CD8-positive, alpha-beta T cell (primary cell): ENCODE measurements at places on chromosomes 13 and 19. TPM values are rescaled to one million over a fixed set of nuclear protein-coding genes. Genes with fewer than 3 reads are reported as not detected.

Gene TMPRSS9
- total RNA-seq = not detected

Gene KLHL1
- total RNA-seq = not detected

Gene ZNF229
- total RNA-seq = 0.25 TPM

Gene C1QTNF9B
- total RNA-seq = not detected

Gene ATP4A
- not detected for total RNA-seq

Gene ZNF83
- total RNA-seq = 51.2 TPM

Gene CACTIN
- 33.0 TPM for total RNA-seq

Gene OLFM2
- total RNA-seq = 3.0 TPM

Gene PRR19
- not detected for total RNA-seq

Gene IPO5
- total RNA-seq = 77.2 TPM

Gene ZNF865
- total RNA-seq = 12.6 TPM

Gene SERPINE3
- total RNA-seq = not detected

Gene CRB3
- total RNA-seq = 8.9 TPM

Gene ATP4B
- not detected for total RNA-seq

Gene ZMYM5
- total RNA-seq = 25.1 TPM

Gene SLC25A41
- not detected for total RNA-seq

Gene ZNF177
- 0.68 TPM for total RNA-seq

Gene DAND5
- not detected for total RNA-seq

Gene TEX26
- not detected for total RNA-seq

Gene IL17D
- total RNA-seq = 0.58 TPM

Gene C1QTNF9
- total RNA-seq = 0.17 TPM

Gene C5AR1
- 2.9 TPM for total RNA-seq

Gene R3HDM4
- total RNA-seq = 261 TPM
